ENCODE measurements at places on chromosomes 5 and 9.

- no peak for DNase-seq
Measured at GRCh38 chr9:132597073-132597775, 14.8 kb downstream of the BARHL1 start.

DNA sequence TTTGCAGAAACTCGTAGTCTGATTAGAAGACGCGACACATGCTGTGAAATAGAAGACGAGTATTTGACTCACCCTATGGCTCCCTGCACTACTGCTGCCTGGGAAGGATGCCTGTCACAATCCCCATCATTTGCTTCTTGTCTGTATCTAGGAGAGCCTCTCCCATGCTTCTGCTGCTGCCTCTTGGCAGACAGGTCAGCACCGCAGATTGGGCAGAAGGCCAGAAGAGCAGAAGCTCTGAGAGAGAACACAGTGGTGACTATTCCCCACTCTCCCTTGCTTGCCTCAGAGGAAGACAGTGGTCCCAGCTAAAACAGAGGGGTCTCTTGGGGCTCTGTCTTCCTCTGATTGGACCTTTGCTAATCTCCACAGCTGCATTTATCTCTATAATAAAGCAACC, 84.0 kb upstream of the SMIM32 start:
- no peak for DNase-seq

- no peak for DNase-seq
Measured at GRCh38 chr5:40484495-40484894, 195.2 kb upstream of the PTGER4 start.

GRCh38 chr9:98665501-98665900, 43.2 kb downstream of the GABBR2 start:
- no peak for DNase-seq

DNA sequence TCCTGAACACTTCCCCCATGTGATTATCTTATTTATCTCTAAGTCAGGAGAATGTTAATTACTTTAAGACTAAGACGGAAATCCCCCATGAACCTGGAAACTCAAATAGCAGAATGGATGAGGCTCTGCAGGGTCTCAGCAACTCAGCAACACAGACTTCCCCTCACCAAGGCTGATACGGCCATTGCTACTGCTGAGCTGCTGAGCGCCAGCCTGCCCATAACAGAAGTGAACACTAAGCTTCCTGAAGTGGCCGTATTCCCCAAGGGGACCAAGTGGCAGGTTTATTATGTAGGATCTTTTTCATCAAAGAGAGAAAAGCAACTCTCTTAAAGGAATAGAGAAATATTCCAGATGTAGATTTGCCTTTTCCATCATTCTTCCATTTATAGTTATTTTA, 311.1 kb downstream of the RFX3 start:
- DNase-seq, result no peak

All from AG04449 (cell line).